ENCODE measurements at places on chromosomes 2 and 18.

GRCh38 chr2:10935366-10935918 is 23.7 kb downstream of the KCNF1 start:
- no peak for DNase-seq

DNA sequence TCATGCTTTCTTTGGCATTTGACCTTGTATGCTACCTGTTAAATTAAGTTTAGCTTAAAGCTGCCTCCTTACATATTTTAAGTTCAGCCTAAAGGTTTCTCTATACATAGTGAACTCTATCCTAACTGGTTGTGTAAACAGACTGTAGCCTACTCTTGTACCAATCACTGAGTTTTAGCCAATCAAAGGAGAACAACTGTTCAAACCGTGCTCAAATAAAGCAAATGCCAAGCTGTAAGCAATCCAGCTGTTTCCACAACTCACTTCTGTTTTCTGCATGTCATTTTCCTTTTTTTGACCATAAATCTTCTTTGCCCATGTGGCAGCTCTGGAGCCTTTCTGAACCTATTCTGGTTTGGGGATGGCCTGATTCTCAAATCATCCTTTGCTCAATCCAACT is 1603.8 kb upstream of the ACVR2A start:
- DNase-seq: no peak

GRCh38 chr2:148130581-148130980 is 109.7 kb downstream of the MBD5 start:
- peak; percentile 63 for DNase-seq

GRCh38 chr18:12321333-12321732 is 13.3 kb downstream of the TUBB6 start:
- DNase-seq: no peak

- peak; percentile 12 for DNase-seq
These were observed 463.9 kb downstream of the STK39 start for GRCh38 chr2:167783261-167784083.

DNA sequence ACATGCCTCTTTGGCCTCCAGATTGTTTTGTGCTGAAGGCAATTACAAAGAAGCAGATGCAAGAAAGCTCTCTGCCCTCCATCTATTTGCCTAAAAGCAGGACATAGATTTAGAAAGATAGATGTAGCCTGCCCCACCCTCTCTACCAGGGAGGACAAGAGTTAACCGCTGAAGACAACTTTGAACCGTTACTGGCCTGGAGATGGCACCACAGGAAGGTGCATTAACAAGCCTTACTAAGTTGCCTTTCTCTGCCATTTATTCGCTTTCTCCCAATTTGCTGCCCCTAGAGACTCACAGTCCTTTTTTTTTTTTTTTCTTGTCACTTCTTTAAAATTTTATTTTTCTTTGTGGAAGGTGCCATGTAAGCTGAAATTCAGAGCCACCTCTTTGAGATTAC is 28.8 kb upstream of the RMDN2 start:
- DNase-seq: no peak

DNA sequence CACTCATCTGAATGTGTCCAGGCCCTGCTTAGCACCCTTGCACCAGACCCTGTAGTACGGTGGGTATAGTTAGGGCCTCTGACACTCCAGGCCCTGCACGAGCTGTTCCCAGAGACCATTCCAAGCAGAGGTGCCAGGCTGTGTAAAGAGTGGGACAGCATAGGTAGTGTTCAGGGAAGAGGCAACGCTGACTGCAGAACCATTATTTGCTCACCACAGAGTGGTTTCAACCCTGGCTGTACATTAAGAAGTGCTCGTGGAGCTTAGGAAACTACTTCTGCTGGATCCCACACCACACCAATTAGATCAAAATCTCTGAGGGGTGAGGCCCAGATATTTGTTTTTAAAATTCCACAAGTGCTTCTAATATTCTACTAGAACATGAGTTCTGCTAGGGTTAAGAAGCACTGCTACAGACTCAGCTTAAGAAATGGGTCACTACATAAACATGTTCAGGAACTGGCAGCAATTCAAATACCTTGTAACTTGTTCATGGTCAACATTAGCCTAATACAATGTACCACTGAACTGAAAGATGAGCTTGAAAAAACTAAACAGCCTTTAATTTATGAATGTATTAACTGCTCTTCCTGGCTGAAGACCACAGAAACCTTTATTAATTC is 183.0 kb downstream of the MYO5B start:
- DNase-seq: peak; percentile 70

DNA sequence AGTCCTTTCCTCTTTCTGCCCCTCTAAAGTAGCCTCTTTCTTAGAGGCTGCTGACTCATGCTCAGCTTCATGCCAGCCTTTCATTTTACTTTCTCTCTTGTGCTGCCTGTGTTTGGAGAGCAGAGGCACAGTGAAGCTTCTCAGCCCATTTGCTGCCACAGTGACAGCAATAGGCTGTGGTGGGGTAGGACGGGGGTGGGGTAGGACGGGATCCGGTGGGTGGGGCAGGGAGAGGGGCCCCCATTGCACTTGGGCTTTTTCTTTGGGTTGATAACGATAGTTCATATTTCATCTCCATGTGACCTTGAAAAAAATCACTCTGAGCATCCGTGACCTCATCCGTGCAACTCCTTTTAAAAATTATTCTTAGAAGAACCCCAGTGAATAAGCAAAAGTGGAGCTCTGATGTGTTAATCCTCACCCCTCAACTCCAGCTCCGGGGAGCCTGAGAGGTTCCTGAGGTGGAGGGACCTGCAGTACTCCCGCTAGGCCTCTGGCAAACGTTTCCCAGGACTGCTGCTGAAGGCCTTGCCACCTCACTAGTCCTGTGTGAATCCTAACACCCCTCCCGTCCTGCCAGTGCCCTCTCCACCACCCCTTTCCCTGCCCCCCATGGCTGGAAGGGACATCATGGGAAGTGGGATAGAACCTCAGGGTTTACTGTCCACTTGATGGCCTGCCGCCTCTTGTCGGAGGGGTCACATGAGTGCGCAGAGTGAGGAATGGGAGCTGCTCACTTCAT is 70.8 kb downstream of the INPP4A start:
- peak; percentile 35 for DNase-seq

- no peak for DNase-seq
These were observed 34.7 kb downstream of the INPP4A start for GRCh38 chr2:98479371-98479770.

- no peak for DNase-seq
These were observed 202.7 kb downstream of the CYP26B1 start for GRCh38 chr2:71944806-71945602.

GRCh38 chr2:81260320-81260719 is 955.8 kb upstream of the LRRTM1 start:
- no peak for DNase-seq

DNA sequence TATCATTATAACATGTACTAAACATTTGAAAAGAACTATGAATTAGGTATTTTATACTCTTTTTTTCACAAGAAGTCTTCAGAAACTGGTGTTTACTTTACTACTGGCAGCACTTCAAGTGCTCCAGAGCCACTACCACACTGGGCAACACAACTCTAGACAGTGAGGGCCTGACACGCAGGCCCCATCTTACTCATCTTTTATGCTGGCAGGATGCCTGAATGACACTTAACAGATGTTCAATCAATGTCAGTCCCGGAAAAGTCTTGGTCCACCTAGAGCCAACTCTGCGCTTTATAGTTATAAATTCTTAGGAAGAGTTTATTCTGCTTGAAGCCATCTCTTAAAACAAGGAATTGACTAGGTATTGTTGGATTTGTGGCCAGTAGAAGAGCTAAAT is 8.7 kb upstream of the WIPF1 start:
- peak; percentile 80 for DNase-seq

- peak; percentile 65 for DNase-seq
These were observed 224.9 kb upstream of the EPAS1 start for GRCh38 chr2:46072101-46072820.

DNA sequence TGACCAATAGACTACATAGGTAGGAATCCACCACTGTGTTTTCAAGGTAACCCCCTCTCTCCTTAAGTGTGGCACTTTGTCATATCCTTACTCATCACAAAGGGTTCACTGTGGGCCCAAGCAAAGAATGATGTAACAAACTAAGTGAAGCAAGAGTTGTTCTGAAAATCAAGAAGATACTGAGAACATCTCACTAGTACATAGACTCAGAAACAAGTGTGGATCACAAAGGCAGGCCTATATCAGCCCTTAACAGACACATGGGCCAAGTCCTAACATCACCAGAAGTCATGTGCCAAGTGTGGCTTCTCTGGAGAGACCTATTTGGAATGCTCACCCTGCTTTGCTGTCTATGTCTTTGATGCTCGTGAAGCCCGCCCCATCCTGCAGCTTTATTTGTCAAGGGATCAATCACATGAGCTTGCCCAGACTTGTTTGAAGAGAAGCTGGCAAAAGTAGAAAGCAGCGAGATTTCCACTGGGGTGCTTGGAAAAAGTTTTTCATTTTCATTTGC is 131.2 kb upstream of the TTC39C start:
- no peak for DNase-seq

DNA sequence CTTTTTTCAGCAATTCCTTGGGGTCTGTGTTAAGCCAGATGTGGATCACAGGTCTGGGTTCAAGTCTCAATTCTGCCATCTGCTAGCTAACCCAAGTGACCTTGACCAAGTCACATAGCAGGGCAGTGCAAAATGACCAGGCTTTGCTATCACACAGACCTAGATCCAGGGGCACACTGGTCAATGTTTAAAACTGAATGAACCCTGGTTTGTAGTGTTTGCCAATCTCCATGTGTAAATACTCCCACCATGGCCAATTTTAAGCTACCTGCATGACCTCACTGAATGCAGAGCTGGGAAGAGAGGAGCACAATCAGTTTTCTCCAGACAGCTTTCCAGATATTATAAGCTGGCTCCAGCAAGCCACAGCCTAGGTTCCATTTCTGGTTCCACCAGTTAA is 142.9 kb downstream of the CHST9 start:
- no peak for DNase-seq

GRCh38 chr2:113012436-113013335 is 7.4 kb downstream of the IL36A start:
- peak; percentile 75 for DNase-seq

DNA sequence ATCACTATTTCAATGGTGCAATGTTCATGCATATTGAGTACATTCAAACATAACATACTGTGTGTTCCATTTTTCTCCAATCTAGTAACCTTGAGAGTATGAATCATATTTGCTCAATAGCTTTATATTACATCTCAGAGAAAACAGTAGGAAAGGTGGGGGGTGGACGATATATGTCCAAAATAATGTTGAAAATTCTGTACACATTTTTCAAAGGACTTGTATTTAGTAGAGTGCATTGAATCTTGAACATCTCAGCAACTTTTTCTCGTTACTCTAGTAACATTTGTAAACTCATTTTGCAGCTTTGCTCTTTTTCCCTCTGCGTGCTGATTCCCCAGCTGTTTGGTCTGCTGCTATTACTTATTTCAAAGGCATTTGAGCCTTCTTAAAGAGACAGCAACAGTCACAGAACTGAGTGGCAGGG is 1487.0 kb downstream of the LRP1B start:
- DNase-seq: peak; percentile 72

- no peak for DNase-seq
These were observed 8.4 kb upstream of the NMI start for GRCh38 chr2:151297882-151298281.

DNA sequence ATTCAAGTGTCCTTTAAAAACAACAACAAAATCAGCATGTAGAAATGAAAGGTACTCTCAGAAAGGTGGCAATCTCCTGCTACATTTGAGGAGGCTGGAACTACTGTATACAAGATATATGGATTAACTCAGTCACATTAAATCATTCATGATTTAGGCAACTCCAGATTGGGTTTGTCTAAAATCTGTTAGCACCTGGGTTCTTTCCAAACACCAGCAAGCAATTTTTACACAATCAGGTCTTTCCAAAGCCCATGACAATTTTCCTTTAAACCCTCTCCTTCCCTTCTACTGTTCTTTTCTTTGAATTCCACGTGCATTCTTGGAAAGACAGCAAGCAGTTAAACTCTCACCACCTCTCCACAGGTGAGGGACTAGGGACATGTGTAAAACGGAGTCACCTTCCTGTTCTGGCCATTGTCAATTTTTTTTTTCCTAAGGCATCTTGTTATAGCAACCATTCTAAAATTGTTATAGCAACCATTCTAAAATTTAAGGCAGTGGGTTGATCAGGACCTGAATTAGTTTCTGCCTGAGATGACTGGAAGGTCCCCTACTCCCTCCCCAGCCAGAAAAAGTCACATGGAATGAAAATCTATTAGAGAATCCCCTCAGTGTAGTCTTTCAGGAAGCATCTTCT is 113.9 kb downstream of the ANKRD44 start:
- DNase-seq: no peak

GRCh38 chr2:118974103-118974993 is 32.4 kb downstream of the MARCO start:
- DNase-seq: peak; percentile 9

GRCh38 chr2:174762464-174762863 is 1.8 kb downstream of the CHRNA1 start:
- no peak for DNase-seq

GRCh38 chr2:157052685-157053224 is 204.8 kb upstream of the GALNT5 start:
- DNase-seq: peak; percentile 85

- DNase-seq: no peak
These were observed 136.9 kb downstream of the SLC4A10 start for GRCh38 chr2:161761160-161761559.

- DNase-seq: no peak
These were observed 108.6 kb downstream of the CRIM1 start for GRCh38 chr2:36464006-36464721.

GRCh38 chr2:234146087-234146826 is 95.8 kb downstream of the SPP2 start:
- peak; percentile 85 for DNase-seq

DNA sequence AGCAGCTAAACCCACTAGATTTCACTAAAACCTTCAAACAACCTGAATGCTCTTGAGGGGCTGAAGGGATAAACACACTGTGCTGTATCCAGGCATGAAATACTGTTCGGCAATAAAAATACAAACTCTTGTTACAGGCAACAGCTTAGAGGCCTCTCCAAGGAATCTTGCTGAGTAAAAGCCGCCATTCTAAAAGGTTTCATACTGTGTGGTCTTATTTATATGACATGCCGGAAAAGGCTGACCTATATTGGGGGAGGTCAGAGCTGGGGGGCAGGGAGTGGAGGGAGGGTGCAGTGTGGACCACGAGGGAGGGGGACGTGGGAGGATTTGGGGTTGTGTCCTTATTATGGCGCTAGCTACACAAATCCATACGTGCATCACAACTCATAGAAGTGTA is 136.2 kb downstream of the MBP start:
- no peak for DNase-seq

GRCh38 chr18:48949606-48950535 is 894 bp downstream of the SMAD7 start:
- DNase-seq: no peak

DNA sequence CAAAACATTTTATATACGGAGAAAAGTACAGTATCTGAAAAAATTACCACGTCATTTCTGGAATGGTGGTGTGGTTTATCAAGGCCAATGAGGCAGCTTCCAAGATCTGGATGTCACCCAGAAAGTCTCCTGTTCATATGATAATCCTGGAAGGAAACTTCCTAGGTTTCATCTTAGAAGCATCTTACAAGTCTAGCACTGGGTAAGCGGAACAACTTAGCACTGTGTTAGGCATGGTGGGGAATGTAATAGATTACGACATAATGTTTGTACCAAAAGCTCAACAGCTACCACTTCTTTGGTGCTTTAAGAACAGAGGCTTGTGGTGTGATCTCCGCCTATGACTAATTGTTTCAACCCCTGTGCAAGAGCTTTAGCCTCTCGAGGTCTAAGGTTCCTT is 63.1 kb upstream of the LYPD1 start:
- no peak for DNase-seq

GRCh38 chr2:228798458-228799207 is 472.5 kb downstream of the PID1 start:
- DNase-seq: no peak

Data from brain microvascular endothelial cell (primary cell).